Stimulated activated CD8-positive, alpha-beta memory T cell treated with anti-CD3 and anti-CD28 coated beads, Interleukin-15, amount 100 ng/mL, for 4 hours (primary cell): ENCODE measurements at places on chromosomes 1 and 21.

DNA sequence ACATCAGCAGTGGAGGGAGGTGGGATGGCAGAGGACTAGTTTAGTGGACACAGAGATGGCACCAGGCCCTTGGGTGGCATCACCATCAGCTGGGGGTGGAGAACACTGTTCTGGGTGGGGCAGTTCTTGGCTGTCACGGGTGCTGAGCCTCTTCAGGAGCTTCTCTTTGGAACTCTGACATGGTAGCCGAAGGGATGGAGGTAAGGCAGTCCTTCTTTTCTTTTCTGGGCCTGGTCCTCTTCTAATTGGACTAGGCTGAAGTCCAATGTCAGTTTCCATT lies 8.3 kb upstream of the MEF2D start:
- DNase-seq, result no peak

- no peak for DNase-seq
Observed at GRCh38 chr1:151175041-151175741, 590 bp downstream of the TMOD4 start.

- DNase-seq, result no peak
Observed at GRCh38 chr1:239387304-239388158, 1.2 kb downstream of the CHRM3 start.

DNA sequence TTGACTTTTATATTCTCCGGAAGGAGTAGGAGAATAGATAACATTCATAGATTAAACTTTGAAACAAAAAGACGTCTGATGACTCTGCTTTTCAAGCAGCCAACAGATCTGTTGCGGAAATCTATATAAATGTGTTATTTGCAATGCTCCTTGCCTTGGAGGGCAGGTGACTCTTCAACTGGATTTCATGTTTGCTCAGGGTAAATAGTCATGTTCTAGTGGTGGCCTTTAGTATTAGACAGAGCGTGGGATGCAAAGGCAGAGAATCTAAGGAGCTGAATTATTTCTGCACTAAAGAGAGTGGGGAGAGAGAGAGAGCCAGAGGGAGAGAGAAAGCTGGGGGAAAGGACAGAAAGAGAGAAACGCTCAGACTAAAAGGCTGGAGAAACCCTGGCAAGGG lies 454.3 kb downstream of the AJAP1 start:
- DNase-seq, result no peak

GRCh38 chr1:248885646-248886045 lies 20.4 kb upstream of the PGBD2 start:
- DNase-seq, result no peak

DNA sequence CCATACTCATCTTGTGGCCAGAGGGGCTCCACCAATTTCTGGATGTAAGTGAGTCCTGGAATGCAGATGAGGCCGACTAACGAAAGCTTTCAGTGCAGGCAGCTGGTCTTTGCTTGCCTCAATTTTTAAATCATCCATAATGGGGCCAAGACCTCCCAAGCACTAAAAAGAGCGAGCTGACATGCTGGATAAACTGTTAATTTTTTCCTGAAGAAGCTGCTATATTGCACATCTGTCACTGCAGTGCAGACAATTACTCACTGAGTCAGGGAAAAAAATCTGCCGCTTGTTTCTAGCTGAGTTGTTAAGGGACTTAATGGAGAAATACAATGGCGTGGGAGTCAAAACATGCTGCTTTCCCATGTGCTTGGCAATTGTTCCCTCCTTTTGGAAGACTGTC lies 205.5 kb downstream of the GPATCH2 start:
- no peak for DNase-seq
